ENCODE measurements at places on chromosomes 4 and X.
A peak's percentile ranks its signal among the peaks of the same experiment; 100 is the strongest.

DNA sequence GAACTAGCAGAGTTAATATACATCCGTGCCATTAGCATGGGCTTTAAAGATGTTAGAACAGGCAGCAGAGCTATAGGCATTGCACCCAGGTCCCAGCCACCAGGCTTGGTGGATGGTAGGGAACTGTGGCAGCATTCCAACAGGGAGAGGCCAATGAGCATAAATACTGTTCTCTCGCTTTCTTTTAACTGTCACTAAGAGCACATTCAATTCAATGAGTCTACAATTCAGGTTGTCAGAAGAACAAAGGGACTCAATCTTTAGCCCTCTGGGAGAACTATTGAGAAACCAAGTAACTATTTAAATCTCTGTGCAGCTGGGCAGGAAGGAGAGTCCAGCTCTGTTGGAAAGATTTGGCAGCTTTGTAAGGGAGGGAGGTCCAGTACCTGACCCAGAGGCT, 165.6 kb downstream of the CHIC1 start:
- DNase-seq: no peak

GRCh38 chrX:31808357-31808756, 736.5 kb upstream of the FTHL17 start:
- no peak for DNase-seq

DNA sequence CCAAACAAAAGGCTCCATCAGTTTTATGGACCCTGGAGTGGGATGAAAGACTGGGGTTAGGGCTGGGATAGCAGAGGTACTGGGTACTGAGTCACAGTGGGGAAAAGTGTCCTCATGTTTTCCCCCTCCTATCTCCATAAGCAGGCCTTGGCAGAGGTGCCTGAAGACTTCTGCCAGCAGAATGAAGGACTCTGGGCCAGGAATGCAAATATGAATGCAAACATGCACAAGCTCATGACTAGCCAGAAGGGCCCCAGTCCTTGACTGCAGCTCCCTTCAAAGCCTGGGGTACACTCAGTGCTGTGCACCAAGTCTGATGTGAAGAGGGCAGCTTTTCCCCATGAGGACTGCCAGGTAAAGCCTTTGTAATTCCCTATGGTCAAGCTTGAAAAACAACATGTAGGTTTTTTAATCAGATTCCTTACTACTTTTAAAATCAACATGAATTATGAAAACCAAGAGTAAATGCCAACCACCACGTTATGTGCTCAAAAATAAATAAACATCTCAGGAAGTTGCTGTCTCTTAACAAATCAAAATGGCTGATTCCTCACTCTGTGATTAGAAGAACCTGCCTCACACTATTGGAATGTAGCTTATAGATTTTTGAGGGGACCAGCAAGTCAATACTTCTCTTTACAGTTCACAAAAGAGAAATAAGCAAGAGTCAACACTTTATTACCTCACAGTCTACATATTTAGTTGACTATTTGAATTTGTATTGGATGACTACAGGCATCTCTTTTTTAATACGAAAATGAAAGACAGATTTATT, 1512.0 kb downstream of the ARAP2 start:
- DNase-seq: no peak

DNA sequence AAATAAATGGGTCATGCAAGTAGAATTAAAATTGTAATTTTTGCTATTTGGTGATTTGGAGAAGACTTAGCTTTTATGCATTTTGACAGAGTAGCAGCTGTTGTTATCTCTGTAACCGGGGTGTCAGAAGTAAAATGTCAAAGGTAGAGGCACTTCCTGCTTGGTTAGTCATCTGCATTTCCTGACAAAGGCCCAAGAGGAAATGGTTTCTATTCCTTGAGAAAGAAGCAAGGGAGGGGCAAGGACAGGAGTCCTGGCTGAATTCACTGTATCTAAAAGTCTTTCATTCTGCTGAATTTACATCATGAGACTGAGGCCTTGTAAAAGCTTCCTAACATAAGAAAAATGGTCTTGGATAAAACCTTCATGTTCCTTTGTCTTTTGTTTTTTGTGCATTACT, 550.9 kb upstream of the BOD1L1 start:
- DNase-seq: no peak

- peak; percentile 64 for DNase-seq
Observed at GRCh38 chr4:163681208-163681821, 186.8 kb downstream of the TMA16 start.

- no peak for DNase-seq
Observed at GRCh38 chr4:77043507-77044136, 32.2 kb downstream of the CCNI start.

DNA sequence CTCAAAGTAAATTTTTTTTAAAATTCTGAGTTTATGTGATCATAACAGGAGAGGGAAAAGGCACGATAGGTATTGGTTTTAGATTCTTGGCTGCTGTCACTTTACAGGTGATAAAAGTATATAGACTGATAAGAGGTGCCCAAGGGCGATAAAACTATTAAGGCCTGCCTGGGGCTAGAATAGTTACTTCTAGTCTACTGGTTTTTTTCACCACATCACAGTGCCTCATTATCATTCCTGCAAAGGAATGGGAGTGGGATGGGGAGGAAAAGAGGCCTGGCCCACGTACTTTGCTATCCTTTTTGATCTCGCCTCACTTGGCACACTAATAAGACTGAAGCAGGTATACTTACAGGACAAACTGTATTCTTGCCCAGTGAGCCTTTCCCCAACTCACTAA, 46.6 kb downstream of the CXorf58 start:
- DNase-seq: no peak

- no peak for DNase-seq
Observed at GRCh38 chr4:574346-575161, 1.5 kb downstream of the TMEM271 start.

GRCh38 chr4:142091085-142091513, 454.7 kb downstream of the IL15 start:
- no peak for DNase-seq

- no peak for DNase-seq
Observed at GRCh38 chr4:149512501-149512900, 303.1 kb downstream of the IQCM start.

GRCh38 chrX:28189011-28189410, 207.8 kb upstream of the DCAF8L1 start:
- DNase-seq: no peak

DNA sequence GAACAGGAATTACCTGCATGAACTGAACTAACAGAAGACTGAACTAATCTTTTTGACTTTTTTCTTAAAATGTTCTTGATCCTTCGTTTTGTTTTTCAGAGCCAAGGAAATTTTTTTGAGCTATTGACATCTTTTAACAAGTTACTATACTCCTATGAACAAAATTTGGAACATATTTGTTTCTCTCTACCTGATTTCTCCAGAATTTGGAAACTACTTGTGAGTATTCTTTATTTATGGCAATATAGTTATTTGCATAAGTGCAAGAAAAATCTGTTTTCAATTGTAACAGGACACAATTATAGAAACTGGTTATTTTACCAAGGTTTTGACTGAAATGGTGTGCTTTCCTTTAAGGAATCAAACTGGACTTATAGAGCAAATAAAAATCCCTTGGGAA, 89.5 kb upstream of the HPGD start:
- no peak for DNase-seq

DNA sequence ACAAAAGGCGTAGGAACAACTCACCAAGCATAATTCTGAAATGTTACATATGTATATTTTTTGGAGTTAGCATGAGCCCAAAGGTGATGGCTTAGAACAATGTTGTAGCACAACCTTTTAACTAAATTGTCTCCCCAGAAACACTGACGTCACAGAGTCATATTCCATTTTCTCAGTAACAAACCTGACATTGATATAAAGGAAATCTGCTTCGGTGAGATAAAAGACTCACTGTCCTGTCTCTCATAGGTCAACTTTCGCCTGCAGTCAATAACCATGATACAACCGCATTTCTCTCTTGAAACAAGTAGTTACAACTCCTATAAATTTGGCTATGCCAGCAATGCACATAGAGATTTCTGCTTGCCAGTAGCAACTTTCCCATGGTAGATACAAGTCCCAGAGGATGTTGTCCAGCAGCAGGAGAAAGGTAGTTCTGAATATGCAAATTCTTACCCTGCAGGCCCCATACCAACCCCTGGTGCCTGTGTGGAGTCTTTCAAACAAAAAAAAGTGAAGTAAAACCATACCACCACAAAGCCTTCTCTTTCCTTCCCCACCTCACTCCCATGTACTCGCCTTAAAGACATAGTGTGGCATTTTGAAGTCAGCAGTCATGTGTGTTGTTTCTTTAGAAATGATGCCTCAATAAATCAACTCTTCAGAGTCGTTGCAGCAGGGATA, 47.9 kb downstream of the MTM1 start:
- no peak for DNase-seq

DNA sequence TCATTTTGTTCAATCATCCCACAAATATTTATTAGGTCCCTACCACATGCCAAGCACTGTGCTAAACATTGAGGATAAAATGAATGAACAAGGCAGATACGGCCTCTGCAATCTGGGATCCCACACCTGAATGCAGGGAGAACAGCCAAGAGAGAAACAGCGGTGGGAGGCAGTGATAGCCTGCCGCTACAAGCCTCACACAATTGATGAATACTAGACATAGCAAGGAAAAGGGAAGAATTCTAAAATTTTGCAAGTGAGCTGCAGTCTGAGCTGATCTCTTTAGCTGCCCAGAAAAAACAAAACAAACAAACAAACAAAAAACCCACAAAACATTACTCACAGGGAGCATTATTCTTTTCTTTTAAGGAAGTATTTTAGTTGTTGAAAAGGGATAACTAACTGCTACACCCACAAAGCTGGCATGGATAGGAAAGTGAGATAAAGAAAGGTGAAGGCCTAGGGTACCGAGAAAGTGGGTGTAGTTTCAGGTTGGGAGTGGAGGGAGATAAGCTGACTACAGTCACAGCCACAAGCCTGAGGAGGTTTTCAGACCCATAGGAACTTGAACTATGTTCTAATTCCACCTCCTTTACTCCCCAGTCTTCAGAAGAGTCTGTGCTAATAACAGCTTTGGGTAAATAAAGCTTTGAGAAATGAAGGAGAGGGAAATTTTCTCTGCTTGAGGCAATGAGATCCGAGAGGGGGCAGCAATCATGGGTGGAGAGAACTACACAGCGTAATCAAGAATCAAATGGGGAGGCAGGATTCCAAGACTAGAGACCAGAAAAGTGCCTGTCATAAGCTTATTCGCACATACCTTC, 85.4 kb downstream of the SH3RF1 start:
- no peak for DNase-seq

Data from CD8-positive, alpha-beta T cell (primary cell).